CD4-positive, alpha-beta T cell treated with Interleukin-17A for 1 hour (primary cell): ENCODE measurements at places on chromosomes 3 and 15.

- no peak for DNase-seq
These were observed 29.1 kb upstream of the RASA2 start for GRCh38 chr3:141457624-141458236.

DNA sequence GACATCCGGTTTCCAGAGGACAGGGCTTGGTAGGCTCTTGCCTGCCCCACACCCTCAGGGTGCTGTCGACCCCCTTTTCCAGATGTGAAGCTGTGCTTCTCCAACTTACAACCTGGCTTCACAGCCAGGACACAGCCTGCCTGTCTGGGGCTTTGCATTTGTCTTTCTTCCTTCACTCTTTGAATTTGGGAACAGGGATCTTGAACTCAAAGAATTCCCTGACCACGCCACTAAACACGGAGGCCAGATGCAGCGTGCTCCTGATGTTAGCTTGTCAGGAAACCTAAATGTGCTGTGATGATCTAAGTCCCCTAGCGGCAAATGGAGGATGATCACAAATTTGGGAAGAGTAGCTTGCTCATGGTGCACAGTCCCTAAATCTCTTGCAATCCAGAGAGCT lies 244.8 kb upstream of the RGMA start:
- DNase-seq = no peak

GRCh38 chr15:58444056-58444455 lies 12.3 kb downstream of the LIPC start:
- no peak for DNase-seq

- no peak for DNase-seq
These were observed 517.3 kb downstream of the MFSD1 start for GRCh38 chr3:159319156-159319555.

GRCh38 chr3:132273036-132273435 lies 44.2 kb upstream of the ACP3 start:
- DNase-seq = no peak

GRCh38 chr15:73346735-73347312 lies 21.9 kb downstream of the HCN4 start:
- DNase-seq = peak; percentile 51

- no peak for DNase-seq
These were observed 136.9 kb upstream of the TOPAZ1 start for GRCh38 chr3:44104668-44105321.

GRCh38 chr3:88611826-88612326 lies 462.1 kb downstream of the C3orf38 start:
- DNase-seq = no peak

GRCh38 chr15:63067306-63067705 lies 24.8 kb downstream of the TPM1 start:
- no peak for DNase-seq

DNA sequence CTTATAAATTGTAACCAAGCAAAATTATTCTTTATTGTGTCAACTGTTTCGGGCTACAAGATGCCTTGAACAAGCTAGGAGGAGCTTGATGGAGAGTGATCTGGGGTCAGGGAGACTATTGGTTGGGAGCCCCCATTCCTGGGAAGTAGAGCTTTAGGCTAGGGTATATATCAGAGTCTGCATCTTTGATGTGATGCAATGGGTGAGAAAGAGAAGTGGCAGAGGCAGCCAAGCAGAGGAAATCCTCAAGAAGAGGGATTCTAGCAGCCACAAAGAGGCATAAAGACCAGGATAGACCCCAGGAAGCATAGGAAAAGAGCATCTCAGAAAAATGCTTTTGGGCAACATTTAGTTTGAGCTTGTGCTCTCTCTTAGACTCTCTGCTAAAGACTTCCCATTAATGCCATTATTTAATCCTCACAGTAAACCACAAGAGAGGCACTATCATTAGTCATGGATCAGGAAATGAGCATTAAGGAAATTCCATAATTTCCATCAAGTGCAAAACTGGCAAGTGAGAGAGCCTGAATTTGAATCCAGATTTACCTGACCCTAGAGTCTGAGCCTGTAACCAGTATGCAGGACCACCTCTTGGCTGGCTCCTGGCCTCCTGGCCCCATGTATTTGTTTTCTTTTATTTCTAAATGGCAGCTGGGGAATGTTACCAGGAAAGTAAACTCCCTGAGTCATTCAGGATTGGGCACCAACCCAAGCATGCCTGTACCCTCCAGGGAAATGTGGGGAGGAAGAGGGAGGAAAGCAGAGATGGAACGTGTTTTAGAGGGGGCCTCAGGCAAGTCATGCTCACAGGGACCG lies 118.7 kb downstream of the RPL22L1 start:
- no peak for DNase-seq

GRCh38 chr3:12158387-12159226 lies at the start of gene TIMP4:
TIMP4 (minus strand) TSS chr3:12158912; CDS start chr3:12158840, 72 bp downstream.
- no peak for DNase-seq

- peak; percentile 70 for DNase-seq
These were observed 21.1 kb upstream of the IQCF6 start for GRCh38 chr3:51799879-51800749.

GRCh38 chr15:78345396-78346125 lies 5.4 kb downstream of the CRABP1 start:
- DNase-seq = no peak

- DNase-seq = peak; percentile 13
These were observed 88.7 kb upstream of the C15orf39 start for GRCh38 chr15:75112848-75113492.

- no peak for DNase-seq
These were observed 297.5 kb downstream of the NTRK3 start for GRCh38 chr15:87959080-87959479.

DNA sequence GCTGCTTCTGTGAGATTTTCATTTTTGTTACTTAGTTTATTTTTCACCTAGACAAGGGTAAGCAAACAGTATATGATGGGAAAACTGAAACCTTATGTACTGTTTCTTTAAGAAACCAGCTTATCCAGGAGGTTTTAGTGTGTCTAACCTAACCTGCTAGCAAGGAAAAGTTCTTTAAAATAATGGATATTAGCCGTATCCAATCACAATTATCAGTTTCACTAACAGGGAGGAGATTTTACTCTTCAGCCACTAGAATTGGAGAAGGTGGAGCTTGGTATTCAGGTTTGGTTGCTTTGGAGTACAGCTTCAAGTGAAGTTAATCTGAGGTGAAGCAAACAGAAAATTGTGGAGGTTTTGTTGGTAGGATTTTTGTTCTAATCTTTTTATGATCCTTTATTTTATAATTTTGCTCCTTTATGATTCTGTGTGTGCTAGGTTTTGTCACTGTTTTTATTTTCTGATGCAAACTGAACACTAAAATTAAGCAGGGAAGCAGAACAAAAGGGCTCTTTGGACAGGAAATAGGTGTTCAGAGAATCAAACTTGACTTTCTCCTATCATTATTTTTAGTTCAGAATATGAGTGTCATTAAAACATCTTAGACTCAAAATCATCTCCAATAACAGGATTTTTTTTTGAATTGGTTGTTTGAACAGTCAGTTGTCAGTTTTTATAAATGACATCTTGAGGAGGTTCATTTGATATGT lies 13.0 kb downstream of the ZFAND6 start:
- peak; percentile 77 for DNase-seq

GRCh38 chr15:41813426-41813825 lies 14.5 kb upstream of the JMJD7 start:
- DNase-seq = no peak

- DNase-seq = no peak
These were observed 10.3 kb upstream of the PHLDB2 start for GRCh38 chr3:111848778-111849177.

DNA sequence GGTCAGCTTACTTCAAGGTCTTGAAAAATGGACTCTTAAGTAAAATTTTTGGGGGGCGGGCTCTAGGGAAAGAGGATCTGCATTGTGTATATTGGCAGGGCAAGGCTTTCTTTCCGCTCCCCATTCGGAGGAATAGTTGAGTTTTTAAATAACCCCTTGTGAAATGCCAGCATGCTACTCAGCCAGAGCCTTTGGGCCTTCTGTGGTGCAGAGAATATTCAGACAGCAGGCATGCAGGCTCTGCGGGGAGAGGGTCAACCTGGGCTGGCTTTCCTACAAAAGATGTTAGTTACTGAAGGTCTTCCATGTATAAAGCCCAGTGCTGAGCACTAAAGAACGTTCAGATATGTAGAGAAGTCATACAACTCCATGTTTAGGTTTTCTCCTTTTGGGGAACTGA lies 40.6 kb downstream of the ADAMTSL3 start:
- no peak for DNase-seq

GRCh38 chr15:55277116-55277564 lies 12.5 kb downstream of the RAB27A start:
- DNase-seq = peak; percentile 79

- DNase-seq = no peak
These were observed 2.5 kb downstream of the RCCD1 start for GRCh38 chr15:90957031-90957790.

- no peak for DNase-seq
These were observed 42.6 kb downstream of the MYZAP start for GRCh38 chr15:57634290-57634689.

- DNase-seq = no peak
These were observed 212.2 kb upstream of the LRRN1 start for GRCh38 chr3:3586843-3587646.

DNA sequence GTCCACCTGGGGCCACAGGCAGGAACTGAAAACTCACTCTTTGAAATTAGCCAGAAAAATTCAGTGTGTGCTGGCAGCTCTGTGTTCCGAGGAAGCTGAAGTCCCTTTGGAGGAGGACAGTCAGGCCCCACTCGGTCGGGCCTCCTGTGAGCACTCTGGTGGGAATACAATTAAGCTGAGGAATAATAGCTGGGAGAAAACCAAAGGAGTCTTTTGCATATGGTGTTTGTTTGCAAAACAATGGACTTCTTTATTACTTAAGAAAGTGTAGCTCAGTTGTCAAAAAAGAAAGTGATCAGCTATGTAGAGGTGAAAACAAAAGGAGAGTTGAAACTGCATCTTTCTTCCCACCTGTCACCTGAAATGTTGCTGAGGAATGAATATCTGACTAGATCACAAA lies 202.5 kb downstream of the MEIS2 start:
- DNase-seq = no peak

DNA sequence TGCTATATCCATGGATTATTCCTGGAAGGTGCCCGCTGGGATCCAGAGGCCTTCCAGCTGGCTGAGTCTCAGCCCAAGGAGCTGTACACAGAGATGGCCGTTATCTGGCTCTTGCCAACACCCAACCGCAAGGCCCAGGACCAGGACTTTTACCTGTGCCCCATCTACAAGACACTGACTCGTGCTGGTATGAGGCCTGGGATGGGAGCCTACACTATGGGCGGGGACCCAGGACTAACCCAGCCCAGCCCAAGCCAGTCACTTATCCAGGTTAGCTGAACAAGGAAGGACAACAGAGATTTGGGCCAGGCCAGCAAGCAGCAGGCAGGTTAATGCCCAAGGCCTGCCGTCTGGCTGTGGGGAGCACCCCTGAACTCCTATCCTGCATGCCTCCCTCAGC lies 45.3 kb downstream of the SEMA3G start:
- DNase-seq = no peak

GRCh38 chr15:89494941-89495637 lies 1.3 kb downstream of the RHCG start:
- DNase-seq = no peak

- no peak for DNase-seq
These were observed 46.7 kb downstream of the RTP1 start for GRCh38 chr3:187243933-187244524.

GRCh38 chr3:171778493-171778892 lies 31.8 kb downstream of the PLD1 start:
- DNase-seq = no peak

DNA sequence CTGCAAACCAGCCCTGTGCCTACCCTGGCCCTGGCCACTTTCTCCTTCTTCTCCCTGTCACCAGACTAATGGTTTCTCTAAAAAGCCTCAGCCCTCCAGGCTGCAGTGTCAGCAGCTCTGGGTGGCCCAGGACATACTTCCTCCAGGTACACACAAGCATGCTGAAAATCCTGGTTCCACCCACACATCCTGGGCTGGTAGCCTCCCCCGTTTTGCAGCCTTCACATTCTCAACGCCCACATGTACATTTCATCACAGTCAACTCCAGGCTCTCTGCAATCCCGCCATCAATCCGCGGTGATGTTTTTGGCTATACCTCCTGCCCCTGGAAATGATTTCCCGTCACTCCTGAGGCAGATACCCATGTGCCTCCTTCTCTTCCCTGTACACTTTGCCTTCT lies 59.4 kb downstream of the MAGEF1 start:
- DNase-seq = no peak

- no peak for DNase-seq
These were observed 147.5 kb downstream of the OSBPL10 start for GRCh38 chr3:31833391-31834190.

DNA sequence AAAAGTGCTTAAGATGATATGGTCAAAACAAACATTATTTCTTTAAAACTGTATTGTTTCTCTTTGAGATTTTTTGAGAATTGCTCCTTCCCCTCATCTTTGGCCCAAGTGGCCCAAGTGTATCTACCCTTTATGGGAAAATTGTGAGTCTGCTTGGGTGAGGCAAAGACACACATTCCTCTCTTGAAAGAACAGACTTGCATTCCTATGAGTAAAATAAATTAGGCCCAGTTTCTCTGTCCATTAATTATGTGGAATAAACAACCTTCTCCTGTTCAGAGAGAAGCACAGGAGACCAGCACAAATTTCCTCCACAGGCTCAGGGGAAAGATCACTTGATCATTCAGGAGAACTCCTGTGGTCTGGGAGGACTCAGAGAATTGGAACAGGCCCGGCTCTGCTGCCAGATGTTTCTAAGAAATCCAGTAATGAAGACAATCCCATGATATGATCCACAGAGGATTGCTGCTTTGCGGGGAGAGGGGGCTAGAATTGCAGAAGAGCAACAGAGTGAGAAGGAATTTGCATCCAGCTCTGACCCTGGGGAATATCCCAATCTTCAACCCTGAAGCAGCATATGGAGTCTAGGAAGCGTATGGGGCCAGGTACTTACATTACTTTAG lies 53.8 kb upstream of the BOC start:
- DNase-seq = no peak

DNA sequence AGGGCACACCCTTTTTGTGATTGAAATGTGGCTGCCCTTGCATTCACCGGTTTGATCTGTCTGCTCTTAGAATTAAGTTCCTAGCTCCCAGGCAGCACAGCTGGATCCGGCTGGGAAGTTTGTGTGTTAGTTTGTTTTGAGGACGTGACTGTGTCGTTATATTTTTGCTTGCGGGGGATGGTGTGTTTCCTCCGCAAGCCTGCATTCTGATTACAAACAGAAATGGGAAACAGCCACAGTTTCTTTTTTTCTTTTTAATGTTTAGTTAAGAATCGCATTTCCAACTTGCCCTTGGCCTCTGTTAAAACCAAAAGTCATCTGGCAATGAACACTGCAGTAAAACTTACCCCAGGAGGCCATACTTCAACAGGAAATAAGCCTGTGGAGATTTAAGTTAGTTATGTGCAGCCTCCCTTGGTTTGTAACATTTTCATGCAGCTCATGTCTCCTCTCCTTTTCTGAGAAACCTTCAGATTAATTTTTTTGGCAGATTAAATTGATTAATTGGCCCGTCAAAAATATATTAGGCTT lies 888 bp downstream of the TMOD3 start:
- DNase-seq = peak; percentile 21

GRCh38 chr15:100037901-100038300 lies 303.9 kb downstream of the ADAMTS17 start:
- no peak for DNase-seq

GRCh38 chr3:13495351-13495813 lies 15.3 kb downstream of the HDAC11 start:
- no peak for DNase-seq
